ENCODE measurements at places on chromosomes 2 and 18.

GRCh38 chr18:32072321-32072720 is 19.4 kb upstream of the RNF138 start:
- no peak overlapping the region for H3K4me3 ChIP-seq
- no peaks in the 10 kb centered on the region for H3K27me3 ChIP-seq
- no peak overlapping the region for H3K27ac ChIP-seq
- H3K4me1 ChIP-seq, result no peaks in the 10 kb centered on the region

GRCh38 chr18:36843784-36844183 is 14.9 kb downstream of the KIAA1328 start:
- no peak for DNase-seq
- H3K27me3 ChIP-seq, result no peaks in the 10 kb centered on the region
- H3K4me1 ChIP-seq, result no peaks in the 10 kb centered on the region
- H3K36me3 ChIP-seq, result no peaks in the 10 kb centered on the region
- H3K4me3 ChIP-seq, result no peak overlapping the region

- H3K27me3 ChIP-seq, result no peaks in the 10 kb centered on the region
- no peak for DNase-seq
- H3K4me3 ChIP-seq, result no peak overlapping the region
- H3K36me3 ChIP-seq, result no peaks in the 10 kb centered on the region
These were observed 403 bp upstream of the CLUL1 start for GRCh38 chr18:596288-596881.

- no peak overlapping the region for H3K4me3 ChIP-seq
- peak overlapping the region; percentile 60 for H3K27ac ChIP-seq
- peak; percentile 76 for DNase-seq
- no peaks in the 10 kb centered on the region for H3K27me3 ChIP-seq
- H3K36me3 ChIP-seq, result no peaks in the 10 kb centered on the region
These were observed 104.9 kb downstream of the CDC42EP3 start for GRCh38 chr2:37566517-37566981.

DNA sequence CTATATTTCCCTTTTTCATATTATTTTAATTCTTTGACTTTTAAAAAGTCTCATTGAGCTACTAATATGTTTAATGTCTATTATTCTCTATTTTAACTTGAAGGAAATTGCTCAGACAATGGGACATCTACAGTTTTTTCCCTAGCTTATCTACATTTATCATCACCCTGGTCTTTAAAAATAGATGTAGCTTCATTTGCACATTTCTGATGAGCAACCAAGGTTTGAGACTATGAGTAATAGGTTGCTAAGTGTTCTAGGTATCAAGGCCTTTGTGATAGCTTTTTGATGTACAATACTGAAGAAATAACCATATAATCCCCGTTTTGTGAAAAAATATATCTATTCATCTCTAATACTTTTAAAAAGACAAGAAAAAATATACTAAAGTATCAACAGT is 47.0 kb downstream of the STAT4 start:
- no peak for DNase-seq
- H3K4me1 ChIP-seq, result no peaks in the 10 kb centered on the region
- H3K36me3 ChIP-seq, result no peaks in the 10 kb centered on the region
- H3K27ac ChIP-seq, result no peak overlapping the region
- no peaks in the 10 kb centered on the region for H3K27me3 ChIP-seq

- H3K27me3 ChIP-seq, result peaks cover 20% of the 10 kb centered on the region
- H3K4me3 ChIP-seq, result no peak overlapping the region
- H3K4me1 ChIP-seq, result no peaks in the 10 kb centered on the region
- DNase-seq, result no peak
These were observed 10.9 kb upstream of the CNRIP1 start for GRCh38 chr2:68330691-68331090.

GRCh38 chr2:216118474-216118873 is 9.3 kb downstream of the XRCC5 start:
- H3K27me3 ChIP-seq, result no peaks in the 10 kb centered on the region
- no peak for DNase-seq
- H3K4me3 ChIP-seq, result no peak overlapping the region
- no peak overlapping the region for H3K27ac ChIP-seq

- H3K27ac ChIP-seq, result peak overlapping the region; percentile 37
- H3K36me3 ChIP-seq, result no peaks in the 10 kb centered on the region
- H3K27me3 ChIP-seq, result no peaks in the 10 kb centered on the region
- H3K4me3 ChIP-seq, result no peak overlapping the region
These were observed 148.8 kb upstream of the HS6ST1 start for GRCh38 chr2:128467321-128467969.

- DNase-seq, result no peak
- no peak overlapping the region for H3K4me3 ChIP-seq
- no peaks in the 10 kb centered on the region for H3K36me3 ChIP-seq
- no peaks in the 10 kb centered on the region for H3K27me3 ChIP-seq
- no peak overlapping the region for H3K27ac ChIP-seq
These were observed 19.5 kb downstream of the LCT start for GRCh38 chr2:135817466-135817865.

DNA sequence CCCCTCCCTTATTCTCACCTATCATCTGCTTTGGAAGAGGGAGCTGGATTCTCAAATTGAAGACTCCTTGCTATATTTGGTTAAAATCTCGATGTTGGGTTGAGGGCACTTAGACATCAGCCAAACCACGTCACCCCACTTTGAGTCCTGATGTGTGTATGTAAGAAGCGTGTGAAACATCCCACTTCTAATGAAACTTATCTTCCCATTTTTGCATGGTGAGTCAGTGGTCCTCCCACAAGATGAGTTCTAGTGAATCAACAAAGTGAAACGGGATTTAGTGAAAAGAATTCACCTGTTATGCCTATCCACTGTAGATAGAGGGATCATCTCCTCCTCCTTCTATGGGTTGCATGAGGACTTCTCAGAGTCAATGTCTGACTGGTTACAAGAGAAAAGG is 51.4 kb upstream of the SPRED2 start:
- DNase-seq, result no peak
- no peaks in the 10 kb centered on the region for H3K36me3 ChIP-seq
- no peak overlapping the region for H3K27ac ChIP-seq
- no peak overlapping the region for H3K4me3 ChIP-seq
- H3K27me3 ChIP-seq, result no peaks in the 10 kb centered on the region

- H3K27ac ChIP-seq, result no peak overlapping the region
- no peak for DNase-seq
- H3K36me3 ChIP-seq, result peaks cover 61% of the 10 kb centered on the region
- H3K27me3 ChIP-seq, result no peaks in the 10 kb centered on the region
- H3K4me3 ChIP-seq, result no peak overlapping the region
These were observed 87.2 kb downstream of the ESCO1 start for GRCh38 chr18:21513292-21513691.

- H3K4me3 ChIP-seq, result no peak overlapping the region
- H3K27ac ChIP-seq, result no peak overlapping the region
- peaks cover 7% of the 10 kb centered on the region for H3K36me3 ChIP-seq
- no peaks in the 10 kb centered on the region for H3K27me3 ChIP-seq
These were observed 132.2 kb downstream of the SMAD7 start for GRCh38 chr18:48818329-48819254.

DNA sequence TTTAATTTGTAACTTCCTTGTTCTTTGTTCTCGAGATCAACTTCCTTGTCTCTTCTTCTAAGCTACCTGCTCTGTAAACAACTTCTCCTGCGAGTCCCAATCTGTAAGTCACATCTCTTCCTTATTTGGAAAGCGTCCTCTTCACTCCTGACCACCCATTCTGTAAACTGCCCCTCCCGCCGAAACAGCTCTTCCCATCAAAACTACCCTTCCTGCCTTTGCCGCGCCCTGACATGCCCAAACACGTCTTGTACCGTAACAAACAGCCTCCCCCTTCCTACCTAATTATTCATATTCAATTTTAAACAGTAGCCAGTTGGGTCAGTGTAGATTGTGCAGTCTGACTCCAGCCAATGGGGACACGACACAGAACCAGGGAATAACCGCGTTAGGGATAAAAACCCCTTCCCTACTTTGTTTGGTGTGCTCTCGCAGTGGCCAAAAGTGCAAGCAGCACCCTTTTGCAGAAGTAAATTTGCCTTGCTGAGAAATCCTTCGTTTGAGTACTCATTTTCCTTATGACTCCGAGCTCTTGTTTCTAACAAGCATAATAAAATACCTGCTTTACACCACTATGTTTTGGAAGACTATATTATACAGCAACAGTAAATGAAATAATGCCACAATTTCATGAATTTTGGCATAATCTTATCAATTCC is 39.8 kb downstream of the PIAS2 start:
- no peaks in the 10 kb centered on the region for H3K4me1 ChIP-seq
- no peak for DNase-seq
- H3K4me3 ChIP-seq, result no peak overlapping the region
- H3K27ac ChIP-seq, result no peak overlapping the region
- no peaks in the 10 kb centered on the region for H3K27me3 ChIP-seq

- H3K27me3 ChIP-seq, result no peaks in the 10 kb centered on the region
- H3K36me3 ChIP-seq, result peaks cover 24% of the 10 kb centered on the region
- no peak overlapping the region for H3K27ac ChIP-seq
- no peak overlapping the region for H3K4me3 ChIP-seq
- no peaks in the 10 kb centered on the region for H3K4me1 ChIP-seq
These were observed 37.2 kb downstream of the AGPS start for GRCh38 chr2:177429688-177430325.

DNA sequence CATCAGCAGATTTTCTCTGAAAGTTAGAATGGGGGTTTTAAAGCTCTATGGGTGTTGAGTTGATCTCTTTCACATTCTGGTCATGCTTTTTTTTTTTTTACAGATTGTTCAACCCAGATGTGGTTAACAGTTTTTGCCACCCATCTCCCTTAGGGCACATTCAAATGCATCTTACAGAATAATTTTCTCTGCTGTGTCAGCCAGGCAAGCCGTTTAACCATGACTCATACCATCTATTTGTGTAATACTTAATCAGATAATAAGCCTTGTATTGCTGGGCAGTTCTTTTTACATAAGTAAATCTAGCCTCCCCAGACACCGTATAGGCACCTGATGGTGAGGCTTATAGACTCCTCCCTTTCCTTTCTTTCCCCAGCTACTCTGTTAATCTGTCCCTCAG is 62.0 kb downstream of the TGIF1 start:
- no peaks in the 10 kb centered on the region for H3K36me3 ChIP-seq
- H3K4me3 ChIP-seq, result no peak overlapping the region
- DNase-seq, result no peak
- H3K4me1 ChIP-seq, result no peaks in the 10 kb centered on the region
- no peaks in the 10 kb centered on the region for H3K27me3 ChIP-seq
- H3K27ac ChIP-seq, result no peak overlapping the region

GRCh38 chr2:109046925-109047508 is 58.0 kb upstream of the EDAR start:
- H3K36me3 ChIP-seq, result no peaks in the 10 kb centered on the region
- H3K27ac ChIP-seq, result no peak overlapping the region
- no peaks in the 10 kb centered on the region for H3K27me3 ChIP-seq
